ENCODE measurements at places on chromosomes 6 and 20.

GRCh38 chr6:53984581-53984980, 126.7 kb upstream of the MLIP start:
- no peak for DNase-seq

GRCh38 chr6:146946559-146946958, 257.7 kb upstream of the STXBP5 start:
- no peak for DNase-seq

GRCh38 chr6:32081168-32081990, 27.8 kb downstream of the TNXB start:
- no peak for DNase-seq

GRCh38 chr20:24700166-24700860, 230.9 kb downstream of the SYNDIG1 start:
- DNase-seq: no peak

GRCh38 chr6:170032706-170033309, 258.1 kb downstream of the DLL1 start:
- no peak for DNase-seq

GRCh38 chr6:136180704-136181511, 69.2 kb downstream of the MTFR2 start:
- DNase-seq: no peak

DNA sequence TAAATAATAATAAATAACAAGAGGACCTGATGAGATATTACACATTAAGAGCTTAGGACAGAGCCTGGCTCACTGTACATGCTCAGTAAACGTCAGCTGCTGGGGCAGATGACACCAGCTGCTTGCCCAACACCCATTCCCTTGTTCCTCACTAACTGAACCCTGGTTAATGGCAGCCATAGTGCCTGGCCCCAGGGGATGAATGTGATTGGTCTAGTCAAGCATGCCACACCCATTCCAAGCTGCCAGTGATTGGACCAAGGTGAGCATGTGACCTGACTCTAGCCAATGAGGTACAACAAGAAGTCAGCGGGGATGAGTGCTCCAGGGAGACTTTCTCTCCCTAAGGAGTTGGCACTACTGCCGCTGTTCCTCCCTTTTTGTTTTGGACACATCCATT, 85.1 kb upstream of the PTPN1 start:
- no peak for DNase-seq

DNA sequence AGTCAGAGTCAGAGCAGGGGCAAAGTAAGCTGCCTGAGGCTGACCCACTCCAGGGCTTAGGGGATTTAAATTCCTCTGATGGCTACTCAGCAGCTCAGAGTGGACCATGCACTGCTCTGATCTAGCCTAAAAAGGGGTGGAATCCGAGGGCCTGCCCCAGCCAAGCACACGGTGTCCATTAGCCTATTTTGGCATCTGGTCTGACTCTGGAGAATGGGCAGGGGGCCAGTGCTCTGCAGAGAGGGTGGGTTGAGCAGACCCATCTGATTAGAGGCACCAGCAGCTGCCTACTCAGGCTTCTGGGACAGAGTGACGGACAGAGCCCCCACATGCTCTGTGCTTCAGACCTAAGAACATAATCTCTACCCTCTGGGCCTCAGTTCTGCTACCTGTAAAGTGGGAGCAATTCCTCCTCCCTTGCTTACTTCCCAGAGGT, 25.9 kb upstream of the TGM2 start:
- no peak for DNase-seq

GRCh38 chr6:82056567-82056966, 191.0 kb downstream of the IBTK start:
- DNase-seq: no peak

GRCh38 chr20:2206957-2207769, 88.6 kb upstream of the TGM3 start:
- DNase-seq: peak; percentile 52

DNA sequence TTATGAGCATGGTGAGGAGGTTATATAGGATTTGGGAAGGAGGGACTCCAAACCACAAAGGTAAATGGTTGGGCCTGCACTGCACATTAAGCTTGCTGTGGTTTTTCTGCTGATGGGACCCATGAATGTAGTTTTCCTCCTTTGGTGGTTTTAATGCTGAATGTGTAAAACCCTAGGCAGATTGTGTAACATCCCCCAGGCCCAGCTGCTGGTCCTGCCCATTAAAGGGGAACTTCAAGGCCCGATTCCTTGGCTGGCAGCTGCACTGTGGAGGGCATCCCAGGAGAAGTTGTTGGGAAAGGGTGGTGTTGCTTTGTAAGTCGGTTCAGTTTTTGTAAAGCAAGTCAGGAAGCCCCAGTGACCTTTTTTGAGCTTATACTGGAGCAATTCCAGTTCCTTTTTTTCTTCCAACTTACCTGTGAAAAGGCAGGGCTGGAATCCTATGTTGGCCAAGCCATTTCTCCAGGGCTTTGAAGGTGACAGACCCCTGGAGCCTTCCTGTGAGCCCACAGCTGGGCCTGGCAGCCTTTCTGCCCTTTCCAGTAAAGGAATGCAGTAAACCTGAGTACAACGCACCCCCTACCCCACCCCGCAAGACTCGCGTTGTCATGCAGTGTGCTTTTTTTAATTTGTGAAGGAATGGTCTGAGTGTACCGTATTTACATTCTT, 43.1 kb upstream of the NAA20 start:
- DNase-seq: no peak

- no peak for DNase-seq
Observed at GRCh38 chr6:131163886-131164285, 28.6 kb downstream of the AKAP7 start.

DNA sequence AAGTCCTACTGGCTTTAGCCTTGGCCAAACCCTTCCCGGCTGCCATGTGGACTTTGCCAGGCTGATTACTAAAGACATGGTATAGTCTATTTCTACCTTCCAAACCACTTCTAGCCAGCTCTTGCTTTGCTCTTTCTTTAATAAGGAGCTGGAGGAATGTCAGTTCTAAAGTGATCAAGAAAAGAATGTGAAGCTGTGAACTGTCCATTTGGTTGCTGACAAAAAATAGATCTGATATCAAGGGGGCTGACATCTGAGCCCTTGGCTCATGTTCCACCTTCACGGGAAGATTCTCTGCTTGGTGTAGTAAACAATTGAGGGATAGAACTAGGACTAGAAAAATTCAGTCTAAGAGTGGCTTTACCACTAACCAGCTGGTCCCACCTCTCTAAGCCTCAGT, 22.6 kb downstream of the GNAS-AS1 start:
- no peak for DNase-seq

GRCh38 chr6:39184906-39185580, 44.2 kb downstream of the KCNK5 start:
- DNase-seq: no peak

GRCh38 chr6:52089758-52090348, 2.4 kb upstream of the PKHD1 start:
- no peak for DNase-seq

GRCh38 chr20:24948939-24949679, at the start of gene CST7:
Gene CST7, plus strand, starts transcription at chr20:24949269. Its CDS starts 237 bp downstream, at chr20:24949506.
- DNase-seq: peak; percentile 73

DNA sequence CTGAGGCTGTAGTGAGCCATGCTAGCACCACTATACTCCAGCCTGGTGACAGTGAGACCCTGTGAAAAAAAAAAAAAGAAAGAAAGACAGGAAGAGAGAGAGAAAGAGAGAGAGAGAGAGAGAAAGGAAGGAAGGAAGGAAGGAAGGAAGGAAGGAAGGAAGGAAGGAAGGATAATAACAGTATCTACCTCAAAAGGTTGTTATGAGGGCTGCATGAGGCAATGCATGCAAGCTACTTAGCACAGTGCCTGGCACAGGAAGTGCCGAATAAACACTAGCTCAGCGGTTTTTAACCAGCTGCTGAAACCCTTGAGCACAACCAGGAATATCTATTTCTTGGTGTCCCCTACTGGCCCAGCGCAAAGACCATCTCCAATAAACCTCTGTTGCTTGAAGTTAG, 62.3 kb upstream of the TBC1D7 start:
- no peak for DNase-seq

- DNase-seq: no peak
Observed at GRCh38 chr20:50095476-50096078, 17.4 kb downstream of the UBE2V1 start.

- DNase-seq: no peak
Observed at GRCh38 chr6:4253604-4254231, 118.3 kb upstream of the ECI2 start.

GRCh38 chr6:119090256-119090655, 11.8 kb upstream of the FAM184A start:
- no peak for DNase-seq

- DNase-seq: no peak
Observed at GRCh38 chr6:14348389-14348788, 230.8 kb downstream of the CD83 start.

DNA sequence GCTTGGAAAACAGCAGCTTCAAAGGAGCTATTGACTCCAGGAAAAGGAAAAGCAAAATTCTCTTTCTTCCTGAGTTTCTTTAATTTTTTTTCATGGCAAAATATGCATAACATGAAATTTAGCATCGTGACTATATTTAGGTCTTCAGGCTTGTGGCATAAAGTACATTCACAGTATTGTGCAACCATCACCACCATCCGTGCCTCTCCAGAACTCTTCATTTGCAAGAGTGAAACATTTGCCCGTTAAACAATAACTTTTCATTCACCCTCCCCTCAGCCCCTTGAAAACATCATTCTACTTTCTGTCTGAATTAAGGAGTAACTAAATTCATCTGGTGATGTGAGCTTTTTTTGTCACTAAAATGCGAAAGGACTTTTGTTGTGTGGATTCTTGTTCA, 251.7 kb downstream of the PHACTR1 start:
- DNase-seq: no peak
